ENCODE measurements at places on chromosomes 4 and X.

GRCh38 chr4:153275380-153276276 is 68.9 kb upstream of the MND1 start:
- no peak for DNase-seq

DNA sequence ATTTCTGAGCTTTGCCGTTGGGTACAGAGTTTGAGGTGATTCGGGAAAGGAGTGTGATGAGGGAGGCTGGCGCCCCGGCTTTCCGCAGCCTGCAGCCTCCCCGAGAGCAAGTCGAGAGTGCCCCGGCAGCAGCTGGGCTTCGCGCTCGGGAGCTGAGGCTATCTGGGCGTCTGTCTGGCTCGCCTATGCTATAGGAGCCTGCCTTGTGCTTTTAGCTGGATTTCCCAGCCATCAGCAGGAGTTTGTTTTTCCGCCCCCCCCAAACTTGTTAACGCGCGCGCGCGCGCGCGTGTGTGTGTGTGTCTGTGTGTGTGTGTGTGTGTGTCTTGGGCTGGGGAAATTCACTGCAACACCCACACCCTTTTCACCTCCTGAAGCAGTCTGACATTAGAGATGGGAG is 765 bp upstream of the DGKK start:
- DNase-seq, result no peak

DNA sequence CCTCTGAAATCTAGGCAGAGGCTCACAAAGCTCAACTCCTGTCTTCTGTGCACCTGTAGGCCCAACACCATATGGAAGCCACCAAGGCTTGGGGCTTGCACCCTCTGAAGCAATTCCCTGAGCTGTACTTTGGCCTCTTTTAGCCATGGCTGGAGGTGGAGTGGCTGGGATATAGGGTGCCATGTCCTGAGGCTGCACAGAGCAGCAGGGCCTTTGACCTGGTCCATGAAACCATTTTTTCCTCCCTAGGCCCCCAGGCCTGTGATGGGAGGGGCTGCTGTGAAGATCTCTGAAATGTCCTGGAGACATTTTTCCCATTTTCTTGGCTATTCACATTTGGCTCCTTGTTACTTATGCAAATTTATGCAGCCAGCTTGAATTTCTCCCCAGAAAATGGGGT is 20.9 kb upstream of the COL25A1 start:
- DNase-seq, result no peak

DNA sequence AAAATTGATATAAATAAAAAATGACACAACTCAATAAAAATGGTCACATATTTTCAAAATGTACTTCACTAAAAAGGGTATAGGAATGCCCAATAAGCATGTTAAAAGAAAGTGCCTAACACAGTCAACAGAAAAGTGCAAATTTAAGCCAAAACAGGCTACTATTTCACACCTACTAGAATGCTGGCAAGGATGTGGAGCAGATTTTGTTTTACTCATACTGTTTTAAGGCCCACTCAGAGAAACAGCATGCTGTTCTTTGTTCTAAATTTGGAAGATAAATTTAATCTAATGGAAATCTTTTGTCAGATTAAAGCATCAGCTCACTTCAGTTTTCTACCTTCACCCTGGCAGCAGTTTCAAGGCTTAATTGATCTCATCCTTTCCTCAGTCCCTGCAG is 576.8 kb upstream of the HS3ST1 start:
- DNase-seq, result no peak

GRCh38 chrX:46575991-46576392 is 2.4 kb downstream of the CHST7 start:
- no peak for DNase-seq
